ENCODE measurements at places on chromosomes 7 and 10.

DNA sequence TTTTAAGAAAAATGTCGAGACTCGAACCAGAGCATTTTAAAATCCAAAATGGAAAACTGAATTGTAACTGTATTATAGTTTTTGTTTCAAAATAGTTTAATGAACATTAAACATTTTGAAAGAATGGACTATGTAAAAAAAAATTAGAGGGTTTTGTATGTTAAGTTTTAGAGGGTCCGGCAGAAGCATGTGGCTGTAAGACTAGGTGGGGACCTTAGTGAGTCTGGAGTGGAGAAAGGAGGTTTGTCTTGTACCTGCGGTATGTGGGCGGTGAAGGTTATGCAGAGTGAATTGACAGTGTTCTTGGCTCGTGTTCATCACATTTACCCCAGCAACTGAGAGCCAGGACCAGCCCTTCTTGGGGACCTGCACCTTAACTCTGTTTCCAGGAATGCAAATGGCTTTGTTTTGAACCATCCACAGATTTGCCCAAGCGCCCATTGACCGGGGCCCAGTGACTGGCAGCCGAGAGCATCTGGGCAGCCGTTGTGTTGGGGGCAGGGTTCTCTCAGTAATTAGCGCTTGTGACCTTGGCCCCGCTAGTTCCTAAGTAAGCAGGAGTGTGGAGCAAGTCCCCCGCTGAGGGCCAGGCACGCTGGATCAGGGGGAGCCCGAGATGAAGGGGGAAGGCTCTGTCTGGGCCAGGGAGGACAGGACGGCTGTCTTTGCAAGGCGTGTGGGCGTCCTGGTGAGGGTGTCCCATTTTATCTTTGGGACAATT is 1.4 kb upstream of the KLF6 start:
- DNase-seq = no peak

DNA sequence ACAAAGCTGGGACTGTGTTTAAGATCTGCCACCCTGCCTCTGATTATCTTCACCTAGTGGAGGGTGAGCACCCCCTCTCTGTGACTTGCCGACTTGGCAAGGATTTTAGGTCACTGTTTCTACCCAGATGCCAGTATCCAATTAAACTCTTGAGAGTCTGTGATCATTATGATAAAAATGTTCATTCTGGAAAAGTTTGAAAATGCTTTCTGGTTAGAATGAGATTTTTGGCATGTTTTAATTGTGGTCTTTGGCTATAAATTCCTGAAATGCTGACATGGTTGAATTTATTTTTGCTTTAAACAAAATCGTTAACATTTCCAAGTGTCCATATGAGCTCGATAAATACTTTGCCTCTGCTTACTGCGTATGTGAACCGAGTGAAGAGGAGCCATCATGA is 221.4 kb downstream of the BICC1 start:
- no peak for DNase-seq

DNA sequence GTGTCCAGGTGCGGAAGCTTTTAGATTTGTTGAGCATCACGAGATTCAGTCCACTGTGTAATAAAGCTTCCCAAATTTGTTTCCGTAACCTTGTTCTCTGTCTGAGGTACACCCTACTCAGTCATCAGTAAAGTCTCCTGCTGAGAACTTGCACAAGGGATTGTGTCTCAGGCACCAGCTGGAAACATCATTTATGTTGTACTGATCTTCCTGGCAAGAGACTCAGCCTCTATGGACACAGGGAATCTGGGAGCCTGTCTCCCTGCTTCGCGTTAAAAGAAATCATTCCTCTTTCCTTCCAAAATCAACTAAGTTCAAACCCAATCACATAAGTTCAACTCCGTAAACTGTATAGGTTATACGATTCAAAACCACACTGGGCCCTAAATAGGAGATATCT is 336.8 kb downstream of the GPR37 start:
- no peak for DNase-seq

DNA sequence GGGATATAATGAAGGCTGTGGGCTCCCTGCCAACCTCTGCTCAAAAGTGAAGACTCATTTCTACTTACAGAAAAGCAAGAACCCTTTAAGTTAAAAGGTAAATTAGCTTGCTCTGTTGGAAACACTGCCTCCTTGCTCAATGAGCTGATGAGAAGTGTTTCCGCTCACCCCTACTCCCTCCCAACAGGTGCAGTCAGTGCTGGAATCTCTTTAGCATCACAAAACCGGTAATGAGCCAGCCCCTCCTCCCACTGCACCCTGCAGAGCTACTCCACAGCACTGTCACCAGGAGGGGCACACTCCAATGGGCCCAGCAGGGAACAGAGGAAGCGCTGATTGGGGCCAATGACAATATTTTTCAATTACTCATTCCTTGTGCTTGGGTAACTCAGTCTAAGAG is 262.5 kb downstream of the TCERG1L start:
- no peak for DNase-seq

GRCh38 chr10:43222210-43222720 is 44.6 kb downstream of the RASGEF1A start:
- DNase-seq = no peak

DNA sequence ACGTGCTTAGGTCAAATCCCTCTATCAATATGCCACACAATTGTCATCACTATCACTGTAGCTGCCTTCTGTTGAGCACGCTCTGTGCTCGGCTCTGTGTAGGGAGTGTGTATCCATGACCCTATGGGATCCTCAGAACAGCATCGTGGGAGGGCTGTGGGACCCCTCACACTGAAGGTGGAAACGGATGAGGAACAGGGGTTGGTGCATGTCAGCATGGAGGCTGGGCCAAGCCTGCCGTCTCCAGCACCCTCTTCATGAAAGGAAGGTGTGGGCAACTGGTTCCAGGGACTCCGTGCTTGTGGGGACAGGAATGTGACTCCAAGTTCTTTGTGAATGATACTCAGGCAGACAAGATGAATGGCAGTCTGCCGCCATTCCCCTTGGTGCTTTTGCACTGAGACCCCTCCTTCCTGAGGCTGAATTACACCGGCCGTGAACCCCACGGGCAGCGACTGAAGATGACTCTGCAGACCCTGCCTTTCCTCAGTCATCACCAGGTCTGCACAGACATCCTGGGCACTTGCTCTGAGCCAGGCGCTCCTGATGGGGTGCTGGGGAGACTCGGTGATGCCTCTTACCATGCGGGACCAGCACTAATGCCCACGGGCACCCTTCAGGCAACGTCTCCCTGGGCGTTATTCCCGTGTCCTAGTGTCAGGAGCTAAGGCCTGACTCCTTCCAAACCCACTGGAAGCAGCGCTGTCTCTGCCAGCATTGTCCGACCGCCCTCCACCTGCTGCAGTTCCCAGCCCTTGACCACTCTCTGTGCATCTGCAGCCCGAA is 495.2 kb downstream of the TCERG1L start:
- no peak for DNase-seq

GRCh38 chr7:88772776-88773175 is 13.3 kb downstream of the ZNF804B start:
- no peak for DNase-seq

- no peak for DNase-seq
These were observed 257.8 kb upstream of the PCDH15 start for GRCh38 chr10:55058800-55059199.

- DNase-seq = no peak
These were observed 114.5 kb upstream of the INSYN2A start for GRCh38 chr10:127310923-127311322.

DNA sequence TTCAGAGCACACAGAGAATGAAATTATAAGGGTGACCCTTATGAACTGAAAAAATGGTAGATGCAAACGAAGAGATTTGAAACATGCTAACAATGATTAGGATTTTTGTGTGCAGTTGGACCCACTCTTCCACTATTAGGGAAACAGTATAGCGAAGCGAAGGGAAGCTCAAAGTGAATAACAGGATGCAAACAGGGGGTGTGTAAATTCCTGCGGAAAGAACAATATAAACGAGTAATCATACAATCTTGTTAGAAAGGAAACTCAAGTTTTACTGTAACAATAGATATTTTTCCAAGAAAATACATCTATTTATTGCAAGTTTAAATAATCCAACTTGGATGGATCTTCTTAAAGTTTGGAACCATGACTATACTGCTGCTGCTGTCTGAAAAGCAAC is 14.7 kb downstream of the AHR start:
- DNase-seq = no peak

- DNase-seq = no peak
These were observed 162.3 kb downstream of the SVIL start for GRCh38 chr10:29472301-29473086.

All from stimulated activated CD8-positive, alpha-beta memory T cell treated with anti-CD3 and anti-CD28 coated beads, Interleukin-4, amount 100 ng/mL, for 1 hour (primary cell).